Amygdala (tissue), 56 donors: ENCODE measurements at places on chromosomes 7 and 10.

DNA sequence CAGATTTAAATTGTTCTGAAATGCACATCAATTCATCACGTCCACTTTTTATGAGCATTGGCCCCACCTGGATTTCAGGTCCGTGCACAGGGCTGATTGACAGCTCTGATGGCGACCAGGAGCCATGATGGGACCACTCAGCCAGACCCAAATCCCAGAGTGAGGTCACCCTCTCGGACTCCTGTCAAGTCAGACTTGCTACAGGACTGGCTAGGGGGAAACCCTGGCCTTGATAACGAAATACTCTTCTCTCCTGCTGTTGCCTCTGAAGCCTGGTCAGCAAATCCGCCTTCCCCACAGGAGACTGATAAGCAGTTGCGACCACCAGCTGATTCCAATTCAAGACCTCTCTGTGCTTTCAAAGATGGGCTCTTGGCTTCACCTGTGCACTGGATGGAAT is 76.4 kb downstream of the CARD11 start:
- DNase-seq: no peak

- no peak for DNase-seq
Measured at GRCh38 chr7:48643431-48644013, 280.8 kb upstream of the CDC14C start.

DNA sequence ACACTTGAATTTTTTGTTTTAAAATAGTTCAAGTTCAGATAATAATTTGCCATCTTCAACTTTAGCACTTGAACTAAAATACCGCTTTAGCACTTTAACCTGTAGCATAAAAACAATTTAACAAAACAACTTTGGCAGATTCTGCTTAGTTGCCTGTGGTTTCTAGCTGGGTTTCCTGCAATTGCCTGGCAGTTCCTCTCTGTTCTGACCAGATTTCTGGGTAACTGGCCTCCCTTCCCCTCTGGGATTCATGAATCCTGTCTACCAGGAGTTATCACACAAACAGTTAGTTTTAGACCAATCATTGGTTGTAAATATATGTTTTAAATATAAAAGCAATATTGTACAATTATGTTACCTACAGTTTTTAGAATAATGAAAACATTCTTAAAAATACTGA is 89.8 kb upstream of the HDAC9 start:
- no peak for DNase-seq

GRCh38 chr7:64183126-64183742 is 23.8 kb upstream of the ZNF735 start:
- DNase-seq: no peak

DNA sequence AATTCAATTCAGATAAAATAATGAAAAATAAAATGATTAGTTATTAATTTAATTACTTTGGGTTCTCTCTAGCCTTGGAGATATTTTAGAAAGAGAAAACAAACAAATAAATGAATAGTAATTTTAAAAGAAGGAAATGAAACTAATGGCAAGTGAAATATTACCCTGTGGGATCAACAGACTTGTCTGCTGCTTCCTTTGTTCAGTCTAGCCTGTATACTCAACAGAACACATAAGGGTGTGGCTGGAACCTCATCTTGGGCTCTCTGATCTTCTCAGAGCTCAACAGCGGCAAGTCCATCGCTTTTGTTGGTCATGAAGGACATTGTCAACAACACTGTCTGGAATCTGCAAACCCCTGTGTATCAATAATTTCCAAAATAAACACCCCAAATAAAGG is 904.9 kb downstream of the IPMK start:
- no peak for DNase-seq

GRCh38 chr10:19795684-19796083 is 20.5 kb upstream of the PLXDC2 start:
- no peak for DNase-seq

DNA sequence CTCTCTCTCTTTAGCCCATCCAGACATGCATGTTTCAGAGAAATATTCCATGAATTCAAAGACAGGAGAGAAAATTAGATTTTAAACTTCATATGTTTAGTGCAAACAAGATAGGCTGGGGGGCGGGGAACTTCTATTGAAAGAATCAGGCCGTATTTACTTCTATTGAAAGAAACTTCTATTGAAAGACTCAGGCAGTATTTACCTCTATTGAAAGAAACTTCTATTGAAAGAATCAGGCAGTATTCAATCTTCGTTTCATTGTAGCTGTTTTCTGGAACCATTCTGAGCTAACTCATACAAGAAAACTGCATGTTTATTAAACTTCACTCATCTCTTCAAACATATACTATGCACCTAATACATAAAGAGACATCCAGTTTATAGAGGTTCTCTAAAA is 123.1 kb downstream of the TYW1B start:
- DNase-seq: no peak

DNA sequence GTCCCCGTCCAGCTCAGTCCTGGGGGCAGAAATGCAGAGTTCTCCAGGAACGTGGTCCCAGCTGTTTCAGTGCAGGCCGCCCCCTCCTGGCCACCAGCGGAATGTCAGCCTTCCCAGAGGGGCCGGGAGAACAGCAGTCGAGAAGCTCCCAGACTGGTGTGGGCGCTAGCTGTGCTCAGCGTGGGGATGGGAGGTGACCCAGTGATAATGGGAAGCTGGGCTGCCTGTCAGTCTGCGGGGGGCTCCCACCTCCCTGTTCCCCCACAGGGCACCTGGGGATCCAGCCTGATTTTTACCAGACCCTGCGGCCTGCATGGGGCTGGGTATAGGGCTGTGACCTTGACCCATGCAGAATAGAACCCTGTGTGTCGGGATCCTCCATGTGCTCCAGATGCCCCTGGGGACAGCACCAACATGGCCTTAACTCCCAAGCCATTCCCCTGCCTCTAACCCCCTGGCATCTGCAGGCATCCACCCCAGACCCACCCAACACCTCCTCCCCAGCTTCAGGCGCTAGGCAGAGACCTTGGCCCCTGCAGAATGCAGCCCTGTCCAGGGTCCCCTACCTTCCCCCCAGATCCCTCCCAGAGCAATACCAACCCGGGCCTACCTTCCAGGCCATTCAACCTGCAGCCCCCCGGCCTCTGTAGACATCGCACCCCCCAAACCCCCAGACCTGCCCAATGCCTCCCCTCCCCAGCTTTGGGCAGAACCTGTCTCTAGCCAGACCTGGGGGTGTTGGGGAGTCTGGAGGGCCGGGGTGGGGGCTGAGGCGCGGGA is 880 bp upstream of the ELN start:
- peak; percentile 82 for DNase-seq

DNA sequence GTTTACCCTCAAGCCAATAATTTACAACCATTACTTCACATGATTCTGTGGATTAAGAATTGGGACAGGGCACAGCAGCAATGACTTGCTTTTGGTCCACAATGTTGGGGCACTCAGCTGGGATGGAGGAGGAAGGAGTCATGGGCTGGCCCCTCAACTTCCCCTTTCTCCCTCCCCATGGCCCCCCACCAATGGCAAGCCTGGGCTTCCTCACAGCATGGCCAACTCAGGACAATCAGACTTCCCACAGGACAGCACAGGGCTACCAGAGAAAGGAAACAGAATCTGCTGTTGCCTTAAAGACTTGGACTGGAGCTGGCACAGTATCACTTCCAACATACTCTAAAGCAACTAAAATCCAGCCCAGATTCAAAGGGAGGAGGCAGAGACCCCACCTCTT is 160.7 kb downstream of the PTPN20 start:
- DNase-seq: no peak

GRCh38 chr10:17476073-17476472 is 21.7 kb upstream of the ST8SIA6 start:
- no peak for DNase-seq

GRCh38 chr7:21948887-21949540 is 3.3 kb upstream of the CDCA7L start:
- DNase-seq: no peak

DNA sequence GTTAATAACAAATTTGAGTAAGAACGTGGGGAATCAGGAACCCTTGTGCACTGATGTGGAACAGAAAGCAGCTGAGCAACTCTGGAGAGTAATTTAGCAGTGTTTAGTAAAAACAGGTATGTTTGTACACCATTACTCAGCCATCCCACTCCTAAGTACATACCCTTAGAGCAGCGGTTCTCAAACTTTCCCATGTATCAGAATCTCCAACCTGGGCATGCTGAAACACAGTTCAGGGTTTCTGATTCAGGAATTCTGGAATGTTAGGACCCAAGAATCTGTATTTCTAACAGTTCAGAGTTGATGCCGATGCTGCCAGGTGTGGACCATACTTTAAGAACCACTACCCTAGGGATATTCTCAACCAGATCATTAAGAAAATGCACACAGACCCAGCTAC is 5.1 kb downstream of the SGMS1 start:
- DNase-seq: no peak

- DNase-seq: peak; percentile 34
Measured at GRCh38 chr10:13613519-13613918, 26.8 kb downstream of the PRPF18 start.

- no peak for DNase-seq
Measured at GRCh38 chr7:2079332-2080059, 153.2 kb downstream of the MAD1L1 start.

- no peak for DNase-seq
Measured at GRCh38 chr7:42237811-42238541, 967 bp upstream of the GLI3 start.

DNA sequence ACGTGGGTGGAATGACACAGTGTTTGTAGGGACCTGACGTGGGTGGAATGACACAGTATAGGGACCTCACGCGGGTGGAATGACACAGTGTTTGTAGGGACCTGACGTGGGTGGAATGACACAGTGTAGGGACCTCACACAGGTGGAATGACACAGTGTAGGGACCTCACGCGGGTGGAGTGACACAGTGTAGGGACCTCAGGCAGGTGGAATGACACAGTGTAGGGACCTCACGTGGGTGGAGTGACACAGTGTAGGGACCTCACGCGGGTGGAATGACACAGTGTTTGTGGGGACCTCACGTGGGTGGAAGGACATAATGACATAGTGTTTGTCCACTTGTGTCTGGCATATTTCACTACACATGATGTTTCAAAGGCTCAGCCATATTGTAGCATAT is 19.3 kb downstream of the PPP2R2D start:
- no peak for DNase-seq

DNA sequence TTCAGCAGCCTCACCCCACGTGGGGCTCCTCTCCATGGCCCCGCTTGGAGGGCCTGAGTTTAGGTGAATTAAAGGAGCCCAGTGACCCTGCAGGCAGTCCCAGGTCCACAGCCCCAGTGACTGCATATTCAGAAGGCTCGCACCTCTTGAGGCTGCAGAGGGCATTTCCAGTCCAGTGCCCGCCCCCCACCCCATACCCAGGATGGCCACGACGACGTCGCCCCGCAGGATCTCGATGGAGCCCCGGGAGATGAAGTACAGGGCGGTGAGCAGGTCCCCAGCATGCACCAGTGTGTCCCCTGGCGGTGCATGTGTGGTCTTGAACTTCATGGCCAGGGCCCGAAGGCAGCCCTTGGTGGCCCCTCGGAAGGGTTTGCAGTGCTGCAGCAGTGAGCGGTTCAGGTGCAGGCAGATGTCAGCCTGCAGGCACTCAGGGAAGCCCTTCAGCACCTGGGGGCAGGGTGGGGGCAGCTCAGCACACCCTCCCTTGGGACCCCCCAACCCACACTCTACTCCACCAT is 28.1 kb downstream of the KCNH2 start:
- no peak for DNase-seq

- DNase-seq: no peak
Measured at GRCh38 chr7:142878315-142878714, 7.2 kb downstream of the TRPV6 start.

GRCh38 chr7:11612737-11613136 is 219.3 kb downstream of the THSD7A start:
- no peak for DNase-seq

DNA sequence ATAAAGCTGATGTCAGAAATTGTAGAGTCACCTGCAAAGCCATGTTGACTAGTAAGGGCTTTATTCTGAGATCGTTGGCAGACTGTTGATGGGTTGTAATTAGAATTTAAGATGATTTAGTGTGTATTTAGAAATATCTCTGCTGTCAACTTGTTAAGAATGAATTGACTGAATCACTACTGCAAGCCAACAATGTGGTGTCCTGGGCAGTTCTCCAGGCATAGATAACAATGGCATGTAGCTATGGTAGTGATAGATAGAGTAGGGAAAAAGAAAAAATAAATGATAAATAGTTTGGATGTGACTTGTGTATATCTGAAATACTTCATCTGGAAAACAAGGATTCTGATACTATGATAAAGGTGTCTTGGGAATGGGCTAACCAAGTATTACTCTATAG is 640.2 kb downstream of the ARL4A start:
- DNase-seq: no peak

DNA sequence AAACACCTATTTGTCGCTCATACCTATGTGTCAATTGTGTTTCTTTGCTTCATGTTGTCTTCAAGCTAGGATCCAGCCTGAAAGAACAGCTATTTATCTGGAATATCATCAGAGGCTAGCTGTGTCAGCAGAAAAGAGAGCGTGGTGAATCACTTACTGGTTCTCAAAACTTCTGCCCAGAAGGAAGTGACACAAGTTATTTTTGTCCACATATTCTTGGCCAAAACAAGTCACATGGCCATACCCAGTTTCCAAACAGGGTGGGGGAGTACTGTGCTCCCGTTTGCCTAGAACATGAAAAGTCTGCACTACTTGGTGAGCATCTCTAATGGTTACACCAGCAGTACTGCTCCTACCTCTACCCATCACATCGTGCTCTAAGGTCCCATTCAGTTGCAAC is 160.9 kb upstream of the CSTF2T start:
- peak; percentile 32 for DNase-seq

DNA sequence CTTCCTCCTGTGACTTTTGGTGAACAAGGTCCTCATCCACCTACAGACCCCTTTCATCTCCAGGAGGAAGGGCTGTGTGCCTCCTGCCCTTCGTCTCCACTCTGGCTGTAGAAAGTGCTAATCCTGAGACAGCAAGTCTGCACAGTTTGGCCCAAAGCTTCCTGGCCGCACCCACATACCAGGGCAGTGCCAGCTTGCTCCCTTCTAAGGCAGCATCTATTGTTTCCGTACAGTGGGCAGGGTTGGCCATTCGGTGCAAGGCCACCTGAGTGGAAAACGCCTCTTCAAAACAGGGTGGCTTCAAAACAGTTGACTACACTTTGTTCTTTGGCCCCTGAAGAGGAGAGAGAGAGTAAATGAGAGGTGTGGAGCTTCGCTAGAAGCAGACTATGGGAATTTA is 134.1 kb upstream of the KLF14 start:
- DNase-seq: no peak
